ENCODE measurements at places on chromosomes 1 and 21.
A peak's percentile ranks its signal among the peaks of the same experiment; 100 is the strongest.

GRCh38 chr1:119002028-119002686, 14.0 kb upstream of the TBX15 start:
- no peak overlapping the region for H3K27ac ChIP-seq
- peak overlapping the region; percentile 76 for H3K4me3 ChIP-seq
- peaks cover 4% of the 10 kb centered on the region for H3K36me3 ChIP-seq
- H3K27me3 ChIP-seq: peaks cover 98% of the 10 kb centered on the region

DNA sequence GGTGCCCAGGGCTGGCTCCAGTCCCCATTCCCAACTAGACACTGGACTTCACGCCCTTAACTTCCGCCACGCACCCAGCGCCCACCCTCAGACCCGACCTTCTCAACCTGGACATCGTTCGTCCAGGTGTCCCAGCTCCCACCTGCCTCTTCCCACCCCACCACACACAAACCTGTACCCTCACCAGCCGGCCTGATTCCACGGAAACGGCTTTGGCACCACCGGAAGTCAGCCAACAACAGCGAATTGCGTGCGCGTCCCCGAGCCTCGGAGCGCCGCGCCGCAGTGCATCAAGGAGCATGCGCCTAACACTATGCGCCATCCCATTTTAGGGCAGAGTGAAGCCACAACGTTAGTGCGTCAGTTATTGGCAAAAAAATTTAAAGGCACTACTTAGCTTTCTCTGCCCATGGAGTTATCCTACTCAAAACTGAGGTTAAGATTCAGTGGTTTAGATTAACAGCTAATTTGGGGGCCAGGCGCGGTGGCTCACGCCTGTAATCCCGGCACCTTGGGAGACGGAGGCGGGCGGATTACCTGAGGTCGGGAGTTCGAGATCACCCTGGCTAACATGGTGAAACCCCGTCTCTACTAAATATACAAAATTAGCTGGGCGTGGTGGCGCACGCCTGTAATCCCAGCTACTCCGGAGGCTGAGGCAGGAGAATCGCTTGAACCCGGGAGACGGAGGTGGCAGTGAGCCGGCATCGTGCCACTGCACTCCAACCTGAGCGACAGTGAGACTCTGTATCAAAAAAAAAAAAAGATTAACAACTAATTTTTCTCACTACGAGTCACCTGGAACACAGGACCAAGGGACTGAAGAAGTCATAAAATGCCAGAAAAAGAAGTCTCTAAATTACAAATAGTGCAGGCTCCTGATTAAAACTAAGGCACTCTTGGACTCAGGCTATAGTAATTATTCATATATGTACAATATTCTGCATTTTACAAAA, at the start of gene GON4L:
TSS of gene GON4L (minus strand) at position 240 of the 956 bp plus-strand sequence. CDS start 3,434 bp downstream, outside the sequence.
- peak; percentile 80 for DNase-seq
- H3K27ac ChIP-seq: peak within 1 kb of the TSS; percentile 98
- H3K4me1 ChIP-seq: peaks cover 27% of the 10 kb centered on the region
- H3K36me3 ChIP-seq: peaks cover 30% of the 10 kb centered on the region
- peak within 1 kb of the TSS; percentile 100 for H3K4me3 ChIP-seq

DNA sequence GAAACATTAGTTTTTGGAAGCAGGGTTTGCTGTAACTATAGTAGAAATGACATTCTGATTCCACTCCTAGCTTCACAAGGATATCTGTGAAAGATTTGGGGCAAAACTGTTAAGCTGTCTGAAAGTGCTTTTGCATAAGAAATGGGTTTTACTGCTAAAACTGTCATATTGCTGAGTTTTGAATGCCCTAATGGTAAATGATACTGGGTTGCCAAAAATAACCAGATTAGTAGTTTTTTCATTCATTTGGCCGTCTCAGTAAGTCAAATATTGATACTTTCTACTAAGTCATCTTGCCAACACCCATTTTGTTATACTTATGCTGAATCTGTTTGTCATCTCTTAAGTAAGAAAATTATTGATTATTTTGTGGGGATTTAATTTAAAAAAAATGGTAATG, 399 bp upstream of the PTPRC start:
- no peaks in the 10 kb centered on the region for H3K27me3 ChIP-seq
- no peak overlapping the region for H3K4me3 ChIP-seq
- no peaks in the 10 kb centered on the region for H3K4me1 ChIP-seq
- DNase-seq: no peak

- no peak for DNase-seq
- no peak overlapping the region for H3K27ac ChIP-seq
- H3K4me3 ChIP-seq: no peak overlapping the region
- H3K27me3 ChIP-seq: peaks cover 24% of the 10 kb centered on the region
- peaks cover 11% of the 10 kb centered on the region for H3K4me1 ChIP-seq
Measured at GRCh38 chr1:161187311-161187710, 10.0 kb upstream of the B4GALT3 start.

- no peak overlapping the region for H3K4me3 ChIP-seq
- no peak overlapping the region for H3K27ac ChIP-seq
- H3K4me1 ChIP-seq: peaks cover 14% of the 10 kb centered on the region
- DNase-seq: no peak
- no peaks in the 10 kb centered on the region for H3K27me3 ChIP-seq
- H3K36me3 ChIP-seq: no peaks in the 10 kb centered on the region
Measured at GRCh38 chr1:74683656-74684055, 10.1 kb upstream of the ERICH3 start.

DNA sequence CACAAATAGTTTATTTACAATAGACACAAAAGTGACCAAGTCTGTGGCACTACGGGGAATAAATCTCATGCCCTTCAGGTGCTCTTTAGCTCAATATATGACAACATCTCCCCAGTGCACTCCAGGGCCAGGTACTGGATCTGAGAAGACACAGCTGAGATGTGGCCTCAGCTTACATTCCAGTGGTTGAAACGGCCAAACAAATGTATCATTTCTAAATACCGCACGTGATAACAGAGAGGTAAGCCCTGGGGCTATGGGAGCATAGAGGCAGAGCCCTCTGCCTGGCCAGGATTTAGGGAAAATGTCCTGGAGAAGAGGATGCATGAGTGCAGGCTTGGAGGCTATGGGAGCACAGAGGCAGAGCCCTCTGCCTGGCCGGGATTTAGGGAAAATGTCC, 630.5 kb downstream of the SMYD3 start:
- no peak for DNase-seq
- no peaks in the 10 kb centered on the region for H3K27me3 ChIP-seq
- H3K4me1 ChIP-seq: peaks cover 3% of the 10 kb centered on the region

- H3K27ac ChIP-seq: no peak overlapping the region
- DNase-seq: no peak
- H3K4me3 ChIP-seq: no peak overlapping the region
- H3K4me1 ChIP-seq: no peaks in the 10 kb centered on the region
Measured at GRCh38 chr1:215681041-215681440, 113.9 kb downstream of the KCTD3 start.

DNA sequence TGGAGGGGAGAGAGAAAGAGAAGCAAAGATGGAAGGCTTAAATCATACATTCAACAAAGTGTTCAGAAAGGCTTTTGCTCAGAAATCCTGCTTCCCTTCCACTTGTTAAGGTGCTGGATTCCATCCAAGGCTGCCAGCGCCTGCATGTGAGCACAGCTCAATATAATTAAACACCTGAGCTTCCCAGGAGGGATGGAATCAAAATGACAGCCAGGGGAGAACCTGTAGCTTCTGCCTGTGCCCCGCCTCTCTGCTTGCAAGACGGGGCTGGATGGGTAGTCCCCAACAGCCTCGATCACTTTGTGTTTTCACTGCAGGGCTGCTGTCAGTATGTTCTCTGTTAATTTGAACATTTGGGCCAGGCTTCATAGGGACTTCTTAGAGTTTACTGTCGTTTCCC, 225.7 kb downstream of the KCNH1 start:
- H3K4me3 ChIP-seq: no peak overlapping the region
- H3K27ac ChIP-seq: no peak overlapping the region
- peaks cover 18% of the 10 kb centered on the region for H3K4me1 ChIP-seq
- H3K36me3 ChIP-seq: no peaks in the 10 kb centered on the region
- DNase-seq: no peak

- H3K4me3 ChIP-seq: no peak overlapping the region
- H3K4me1 ChIP-seq: peaks cover 44% of the 10 kb centered on the region
- no peaks in the 10 kb centered on the region for H3K27me3 ChIP-seq
- no peak overlapping the region for H3K27ac ChIP-seq
- DNase-seq: no peak
- H3K36me3 ChIP-seq: no peaks in the 10 kb centered on the region
Measured at GRCh38 chr1:81466961-81467360, 333.8 kb upstream of the ADGRL2 start.

DNA sequence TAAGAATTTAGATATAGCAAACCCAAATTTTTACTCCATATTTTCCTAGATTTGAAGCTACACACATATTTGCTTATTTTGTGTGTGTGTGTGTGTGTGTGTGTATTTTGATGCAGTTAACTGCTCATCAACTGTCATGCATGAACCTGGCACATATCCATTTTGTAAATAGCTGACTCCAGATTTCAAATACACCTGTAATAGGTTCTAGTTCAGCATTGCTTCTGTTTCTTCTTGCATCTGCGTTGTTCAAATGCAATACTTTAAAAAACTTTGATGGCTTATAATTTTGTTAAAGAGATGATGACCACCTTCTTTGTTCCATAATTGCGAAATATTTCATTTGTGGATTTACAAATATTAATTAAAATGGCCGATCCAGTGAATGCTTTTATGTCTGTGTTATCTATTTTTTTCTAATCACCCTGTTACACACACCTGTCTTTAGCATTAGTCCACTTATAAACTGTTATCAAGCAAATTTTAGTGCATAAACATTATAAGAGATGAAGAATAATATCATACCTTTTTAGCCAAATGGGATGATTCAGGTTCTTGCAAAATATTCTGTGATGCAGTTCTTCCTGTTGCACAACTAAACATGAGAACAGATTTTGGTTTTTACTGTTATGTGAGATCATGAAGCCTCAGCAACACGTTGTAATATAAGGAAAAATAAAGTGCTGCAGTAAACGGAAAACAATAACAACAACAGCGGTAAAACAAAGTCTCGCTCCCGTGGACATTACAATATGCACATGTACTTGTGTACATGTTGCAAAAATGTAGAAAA, 12.7 kb upstream of the S100A11 start:
- no peak overlapping the region for H3K4me3 ChIP-seq
- H3K27me3 ChIP-seq: peaks cover 23% of the 10 kb centered on the region
- no peak for DNase-seq
- H3K36me3 ChIP-seq: no peaks in the 10 kb centered on the region
- H3K4me1 ChIP-seq: peaks cover 30% of the 10 kb centered on the region
- no peak overlapping the region for H3K27ac ChIP-seq

DNA sequence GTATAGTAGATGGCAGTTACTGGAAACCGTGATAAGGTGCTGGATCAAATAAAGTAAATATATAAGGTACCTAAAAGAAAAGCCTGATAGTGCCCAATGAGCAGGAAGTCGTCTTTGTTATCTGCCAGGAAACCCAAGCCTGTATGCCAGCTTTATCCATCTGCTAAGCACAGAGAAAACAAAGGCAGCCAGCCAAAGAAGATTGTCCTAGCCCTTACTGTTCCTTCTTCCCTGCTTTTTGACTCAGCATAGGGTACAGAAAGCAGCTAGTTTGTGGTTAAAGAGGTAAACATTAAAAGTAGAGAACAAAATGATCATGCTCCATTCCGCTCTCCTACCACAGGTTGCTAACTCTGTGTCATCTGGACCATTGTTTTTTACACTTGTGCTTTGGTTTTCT, 10.1 kb downstream of the KRTAP22-2 start:
- H3K4me1 ChIP-seq: no peaks in the 10 kb centered on the region
- H3K27me3 ChIP-seq: no peaks in the 10 kb centered on the region
- H3K27ac ChIP-seq: no peak overlapping the region

DNA sequence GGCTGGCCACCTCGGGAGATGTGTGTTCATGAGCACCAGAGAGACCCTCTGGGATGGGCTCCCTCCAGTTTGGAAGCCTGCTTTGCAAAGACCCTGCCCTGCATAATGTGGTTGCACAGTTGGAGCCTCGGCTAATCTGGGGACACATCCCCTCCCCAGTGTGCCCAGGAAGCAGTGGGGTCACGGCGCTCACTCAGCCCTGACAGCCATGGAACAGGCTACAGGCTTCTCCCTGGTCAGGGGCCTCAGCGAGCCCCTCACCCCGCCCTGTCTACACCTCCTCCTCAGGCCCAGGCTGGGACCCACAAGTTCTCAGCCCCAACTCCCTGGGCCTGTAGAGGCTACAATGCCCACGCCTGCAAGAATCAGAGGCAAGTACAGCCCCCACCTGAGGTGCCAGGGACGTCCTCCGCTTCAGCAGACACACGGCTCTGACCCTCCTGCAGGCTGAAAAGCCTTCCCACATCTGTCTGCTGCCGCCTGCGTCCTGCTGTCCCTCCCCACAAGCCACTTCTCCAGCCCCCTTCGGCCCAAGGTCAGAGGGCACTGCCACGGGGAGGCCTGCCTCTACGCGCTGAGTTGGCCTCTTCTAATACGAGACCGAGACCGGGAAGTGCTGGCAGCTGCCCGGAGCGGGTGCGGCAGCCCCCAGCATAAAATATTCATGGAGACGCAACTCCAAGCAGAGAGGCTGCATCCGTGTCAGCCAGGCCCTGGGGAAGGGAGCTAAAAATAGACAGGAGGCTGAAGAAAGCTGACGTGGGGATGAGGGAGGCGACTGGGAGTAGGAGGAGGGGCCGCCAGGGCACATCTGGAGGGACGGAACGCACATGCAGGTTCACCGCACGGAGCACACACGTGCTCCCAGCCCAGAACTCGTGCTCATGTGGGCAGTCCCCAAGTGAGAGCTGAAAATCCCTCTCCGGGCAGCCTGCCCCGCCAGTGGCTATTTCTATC, 15.2 kb upstream of the GPR153 start:
- H3K4me1 ChIP-seq: peaks cover 77% of the 10 kb centered on the region
- no peak overlapping the region for H3K27ac ChIP-seq
- H3K36me3 ChIP-seq: no peaks in the 10 kb centered on the region
- DNase-seq: peak; percentile 40

GRCh38 chr1:31032266-31032665, 33.3 kb downstream of the PUM1 start:
- H3K36me3 ChIP-seq: peaks cover 60% of the 10 kb centered on the region
- no peak for DNase-seq
- no peak overlapping the region for H3K27ac ChIP-seq

GRCh38 chr1:66434096-66434495, 99.9 kb upstream of the SGIP1 start:
- no peak for DNase-seq
- no peak overlapping the region for H3K27ac ChIP-seq
- peaks cover 5% of the 10 kb centered on the region for H3K36me3 ChIP-seq
- no peak overlapping the region for H3K4me3 ChIP-seq
- no peaks in the 10 kb centered on the region for H3K27me3 ChIP-seq

GRCh38 chr1:237664348-237664747, 226.4 kb downstream of the ZP4 start:
- no peaks in the 10 kb centered on the region for H3K4me1 ChIP-seq
- no peak for DNase-seq
- H3K27ac ChIP-seq: no peak overlapping the region
- peaks cover 5% of the 10 kb centered on the region for H3K27me3 ChIP-seq
- H3K36me3 ChIP-seq: no peaks in the 10 kb centered on the region
